ENCODE measurements at places on chromosomes 3 and 15.

DNA sequence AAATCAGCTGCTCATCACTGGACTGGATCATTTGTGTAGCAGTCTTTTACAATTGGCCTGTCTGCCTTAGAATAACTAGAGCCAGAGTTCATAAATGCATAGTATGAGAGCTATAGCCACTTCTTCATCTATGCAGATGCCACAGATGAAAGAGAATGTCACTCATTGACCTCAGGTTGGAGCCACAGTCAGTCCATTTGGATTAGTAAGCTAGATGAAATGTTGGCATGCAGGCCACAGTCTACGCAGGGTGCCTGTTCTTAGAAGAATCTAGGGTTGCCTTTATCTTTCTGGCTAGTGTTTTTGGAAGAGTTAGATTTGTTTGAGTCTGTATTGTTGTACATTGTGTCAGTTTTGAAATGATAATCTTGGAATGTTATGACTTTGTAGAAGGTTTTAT is 25.4 kb upstream of the EDEM1 start:
- no peak for DNase-seq

GRCh38 chr3:188052169-188053035 is 101.6 kb upstream of the LPP start:
- no peak for DNase-seq

DNA sequence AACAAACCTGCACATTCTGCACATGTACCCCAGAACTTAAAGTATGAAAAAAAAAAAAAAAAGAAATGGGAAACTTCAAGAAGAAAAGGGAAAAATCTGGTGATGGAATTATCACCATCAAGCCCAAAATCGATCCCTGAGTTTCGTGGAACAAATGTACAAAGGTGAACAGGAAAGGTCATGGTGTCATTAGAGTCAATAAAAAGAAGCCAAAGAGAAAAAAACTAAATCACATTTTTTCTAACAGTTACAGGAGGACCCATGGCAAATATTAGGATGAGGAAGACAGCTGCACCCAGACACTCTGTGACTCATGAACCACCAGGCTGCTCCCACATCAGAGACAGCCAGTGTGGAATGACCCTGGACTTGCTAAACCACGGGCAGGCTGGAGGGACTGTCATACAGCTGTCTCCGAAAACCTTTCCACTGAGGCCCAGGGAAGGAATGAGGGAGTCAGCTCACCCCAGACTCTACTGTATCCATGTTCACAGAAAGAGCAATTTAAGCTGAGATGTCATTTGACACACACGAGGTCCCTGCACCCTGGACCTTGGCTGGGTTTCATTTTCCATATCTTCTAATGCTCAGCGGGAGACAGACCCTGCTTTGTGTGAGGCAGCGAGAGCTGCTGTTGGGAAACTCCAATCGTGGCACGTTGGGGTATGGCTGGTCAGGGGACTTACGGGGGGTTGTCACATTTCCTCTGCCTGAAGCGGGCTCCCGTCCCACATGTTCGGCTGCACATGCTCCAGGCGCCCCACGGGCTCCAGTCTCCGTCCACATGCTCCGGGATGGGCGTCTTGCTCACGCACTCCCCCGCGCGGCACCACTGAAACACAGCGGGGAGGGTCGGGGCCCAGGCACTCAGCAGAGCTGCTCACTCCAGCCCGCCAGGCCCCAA is 210.2 kb downstream of the ADAMTS17 start:
- no peak for DNase-seq

- DNase-seq: peak; percentile 67
Observed at GRCh38 chr15:84982301-84982920, 755 bp downstream of the PDE8A start.

- DNase-seq: no peak
Observed at GRCh38 chr3:53218131-53218530, 37.7 kb downstream of the TKT start.

GRCh38 chr3:44886561-44886960 is 12.2 kb downstream of the TGM4 start:
- DNase-seq: no peak

- no peak for DNase-seq
Observed at GRCh38 chr15:81031203-81031602, 30.5 kb downstream of the TLNRD1 start.

GRCh38 chr3:10389339-10389738 is 68.4 kb upstream of the SEC13 start:
- DNase-seq: no peak

DNA sequence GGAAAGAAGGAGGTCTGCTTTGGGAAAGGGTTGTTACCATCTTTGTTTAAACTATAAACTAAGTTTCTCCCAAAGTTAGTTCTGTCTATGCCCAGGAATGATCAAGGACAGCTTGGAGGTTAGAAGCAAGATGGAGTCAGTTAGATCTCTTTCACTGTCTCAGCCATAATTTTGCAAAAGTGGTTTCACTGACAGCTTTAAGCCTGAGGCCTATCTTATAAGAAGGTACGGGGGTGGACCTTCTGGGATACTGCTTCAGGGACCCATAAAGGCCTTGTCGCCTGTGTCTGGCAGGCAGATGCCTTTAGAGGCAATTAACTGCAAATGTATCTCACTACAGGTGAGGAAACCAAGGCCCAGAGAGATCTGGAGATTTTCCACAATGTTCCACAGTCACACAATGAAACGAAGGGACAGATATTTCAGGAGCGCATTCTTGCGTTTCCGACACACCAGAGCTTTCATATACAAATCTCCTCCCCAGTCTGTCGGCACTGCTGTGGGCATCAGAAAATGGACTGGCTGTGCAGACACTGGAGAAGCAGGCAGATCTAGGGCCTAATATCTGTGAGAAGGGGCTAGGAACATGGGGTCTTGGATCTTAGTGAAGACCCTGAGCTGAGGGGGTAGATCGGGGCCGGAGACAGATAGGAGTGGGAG is 169.5 kb upstream of the SMAD3 start:
- DNase-seq: no peak

DNA sequence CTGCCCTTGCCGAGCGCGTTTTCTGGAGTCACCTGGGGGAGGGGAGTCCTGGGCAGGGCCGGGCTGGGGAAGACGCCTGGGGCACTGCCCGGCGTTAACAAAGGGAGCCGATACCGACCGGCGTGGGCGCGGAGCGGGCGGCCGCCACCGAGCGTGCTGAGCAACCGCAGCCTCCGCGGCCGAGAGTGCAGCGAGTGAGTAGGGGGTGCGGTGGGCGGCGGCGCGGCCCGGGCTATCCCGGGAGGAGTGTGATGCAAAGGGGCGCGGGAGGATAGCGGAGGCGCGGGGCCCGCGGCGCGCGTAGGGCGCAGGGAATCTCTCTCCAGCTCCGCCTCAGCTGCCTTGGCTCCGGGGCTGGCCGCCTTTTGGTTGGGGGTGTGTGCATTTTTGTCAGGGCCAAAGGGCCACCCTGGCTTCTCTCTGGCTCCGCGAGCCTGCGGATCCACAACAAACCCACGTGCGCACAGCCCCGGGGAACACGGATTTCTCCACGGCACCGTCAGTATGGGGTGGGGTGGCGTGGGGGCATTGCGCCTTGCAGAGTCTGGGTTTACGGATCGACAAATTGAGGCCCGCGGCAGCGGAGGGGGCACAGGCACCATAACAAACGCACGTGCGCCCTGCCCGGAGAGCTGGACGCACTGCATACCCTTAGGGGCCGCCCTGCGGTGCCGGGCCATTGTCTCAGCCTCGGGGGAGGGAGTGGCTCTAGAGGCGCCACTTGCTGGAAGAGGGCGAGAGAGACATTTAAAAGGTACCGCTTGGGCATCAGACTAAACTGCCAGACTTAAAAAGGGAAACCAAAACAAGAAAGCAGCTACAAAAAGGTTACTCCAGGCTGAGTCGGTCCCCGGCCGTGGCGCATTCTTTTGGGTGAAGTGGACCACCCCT is 560 bp downstream of the ST6GAL1 start:
- DNase-seq: peak; percentile 76

DNA sequence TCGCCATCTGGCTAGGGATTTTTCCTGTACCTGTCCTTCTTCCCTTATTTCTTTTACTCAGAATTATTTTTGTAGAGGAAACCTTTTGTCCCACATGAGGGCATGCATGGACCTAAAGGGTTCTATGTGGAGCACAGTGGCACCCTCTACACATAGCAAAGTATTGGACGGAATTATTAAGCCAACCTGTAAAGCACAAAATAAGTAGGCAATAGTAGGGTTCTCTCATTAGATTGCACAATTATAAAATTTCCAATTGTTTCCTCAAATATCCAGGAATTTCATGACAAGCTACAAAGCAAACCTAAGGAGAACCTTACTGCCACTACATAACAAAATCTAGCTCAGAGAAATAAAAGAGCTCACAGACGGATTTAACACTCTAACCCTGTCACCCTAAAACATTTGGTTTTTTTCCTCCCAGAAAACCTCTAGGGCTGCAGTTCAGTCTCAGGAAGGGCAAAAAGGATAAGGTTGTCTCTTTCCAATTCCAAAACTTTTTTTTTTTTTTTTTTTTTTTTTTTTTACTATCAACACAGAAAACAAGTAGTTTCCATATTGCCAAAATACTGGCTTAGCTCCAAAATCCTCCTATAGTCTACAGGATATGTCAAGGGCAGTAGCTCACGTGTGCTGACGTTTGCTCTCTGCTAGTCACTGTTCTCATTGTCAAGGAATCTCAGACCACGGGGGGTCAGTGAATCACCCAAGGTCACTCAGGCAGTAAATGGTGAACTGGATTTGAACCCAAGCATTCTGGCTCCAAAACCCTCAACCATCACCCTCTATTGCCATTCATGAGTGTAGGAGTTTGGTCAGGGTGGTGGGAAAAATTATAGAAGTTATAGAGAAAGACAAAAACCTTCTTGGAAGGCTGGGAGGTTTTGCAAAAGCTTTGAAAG is 52.3 kb downstream of the NCEH1 start:
- DNase-seq: no peak

GRCh38 chr3:128709506-128710210 is 16.3 kb upstream of the RAB7A start:
- no peak for DNase-seq

GRCh38 chr15:54884312-54884711 is 312.4 kb downstream of the RSL24D1 start:
- no peak for DNase-seq

- peak; percentile 52 for DNase-seq
Observed at GRCh38 chr3:10551821-10552630, 46.6 kb upstream of the ATP2B2 start.

- DNase-seq: no peak
Observed at GRCh38 chr3:55655544-55655943, 168.4 kb upstream of the WNT5A start.

DNA sequence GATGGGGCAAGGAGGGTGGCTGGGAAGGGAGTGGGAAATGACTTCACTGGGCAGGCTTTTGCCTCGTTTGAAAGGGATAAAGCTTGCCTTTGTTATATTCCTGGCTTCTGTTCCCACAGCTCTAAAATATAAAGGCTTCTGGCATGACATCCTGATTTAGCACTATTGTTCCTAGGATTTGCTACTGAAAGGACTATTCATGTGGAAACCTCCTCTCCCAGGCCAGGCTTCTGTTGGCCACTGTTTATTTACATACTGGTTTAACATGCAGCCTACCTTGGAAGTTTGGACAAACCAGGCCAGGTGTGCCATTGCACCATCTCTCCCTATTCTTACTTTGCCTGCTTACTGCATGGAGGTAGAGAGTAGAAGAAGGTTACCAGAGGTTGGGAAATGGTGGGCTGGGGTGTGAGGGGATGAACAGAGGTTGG is 2.4 kb upstream of the LMCD1 start:
- no peak for DNase-seq

GRCh38 chr3:31423482-31423881 is 109.2 kb upstream of the STT3B start:
- no peak for DNase-seq

GRCh38 chr3:4992118-4992517 is 12.9 kb downstream of the BHLHE40 start:
- no peak for DNase-seq

DNA sequence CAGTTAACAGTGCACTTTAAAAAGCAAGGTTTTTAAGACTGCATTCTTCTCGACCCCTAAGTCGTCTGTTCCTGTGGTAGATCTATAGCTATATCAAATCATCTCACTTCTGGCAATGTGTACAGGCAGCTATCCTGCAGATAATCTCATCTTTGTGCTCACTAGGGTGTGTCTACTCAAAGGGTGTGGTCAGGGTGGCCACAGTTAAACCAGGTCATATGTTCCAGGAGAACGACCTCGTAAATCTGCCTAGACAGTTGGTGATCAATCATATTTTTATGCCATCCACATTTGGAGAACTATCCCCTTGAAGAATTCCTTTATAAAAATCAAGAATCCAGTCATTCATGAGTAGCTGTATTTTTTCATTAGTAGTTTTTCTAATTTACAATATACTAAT is 3.0 kb downstream of the VEPH1 start:
- no peak for DNase-seq

- DNase-seq: no peak
Observed at GRCh38 chr15:39631357-39631756, 50.5 kb downstream of the THBS1 start.

DNA sequence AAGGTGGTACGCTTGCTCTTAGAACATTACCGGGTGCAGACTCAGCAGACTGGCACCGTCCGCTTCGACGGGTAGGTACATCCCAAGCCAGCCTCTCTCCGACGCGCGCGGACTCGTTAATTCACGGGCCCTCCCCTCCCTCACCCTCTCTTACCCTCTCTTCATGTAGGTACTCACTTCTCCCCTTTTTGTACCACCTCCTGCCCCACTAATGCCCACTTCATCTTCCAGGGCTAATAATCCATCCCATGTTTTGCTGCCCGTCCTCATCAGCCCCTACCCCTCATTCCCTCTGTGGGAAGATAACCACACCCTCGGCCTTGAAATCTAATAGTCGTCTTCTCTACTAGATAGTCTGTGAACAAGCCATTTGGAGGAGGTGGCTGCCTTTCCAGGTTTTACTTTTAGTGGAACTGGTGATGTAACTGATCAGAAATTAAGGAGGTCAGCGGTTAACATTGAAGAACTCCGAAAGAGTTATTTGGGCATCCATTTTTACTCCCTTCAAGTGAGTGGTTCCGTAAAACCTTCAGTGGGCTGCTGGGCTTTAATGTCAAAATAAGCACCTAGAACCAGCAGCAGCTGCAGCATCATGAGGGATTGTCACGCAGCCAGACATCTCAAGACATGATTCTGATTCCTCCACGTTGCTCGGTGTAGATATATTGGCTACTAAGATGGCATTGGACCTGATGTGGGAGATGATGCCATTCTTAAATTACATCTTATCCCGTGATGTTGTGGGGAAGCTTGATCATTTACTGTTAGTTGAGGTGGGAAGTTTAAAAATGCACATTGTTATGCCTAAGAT is 1.3 kb downstream of the FEM1B start:
- DNase-seq: no peak

Data from central memory CD4-positive, alpha-beta T cell (primary cell).